ENCODE measurements at places on chromosomes 7 and 10. TPM values are rescaled to one million over a fixed set of nuclear protein-coding genes. Genes with fewer than 3 reads are reported as not detected.

DNA sequence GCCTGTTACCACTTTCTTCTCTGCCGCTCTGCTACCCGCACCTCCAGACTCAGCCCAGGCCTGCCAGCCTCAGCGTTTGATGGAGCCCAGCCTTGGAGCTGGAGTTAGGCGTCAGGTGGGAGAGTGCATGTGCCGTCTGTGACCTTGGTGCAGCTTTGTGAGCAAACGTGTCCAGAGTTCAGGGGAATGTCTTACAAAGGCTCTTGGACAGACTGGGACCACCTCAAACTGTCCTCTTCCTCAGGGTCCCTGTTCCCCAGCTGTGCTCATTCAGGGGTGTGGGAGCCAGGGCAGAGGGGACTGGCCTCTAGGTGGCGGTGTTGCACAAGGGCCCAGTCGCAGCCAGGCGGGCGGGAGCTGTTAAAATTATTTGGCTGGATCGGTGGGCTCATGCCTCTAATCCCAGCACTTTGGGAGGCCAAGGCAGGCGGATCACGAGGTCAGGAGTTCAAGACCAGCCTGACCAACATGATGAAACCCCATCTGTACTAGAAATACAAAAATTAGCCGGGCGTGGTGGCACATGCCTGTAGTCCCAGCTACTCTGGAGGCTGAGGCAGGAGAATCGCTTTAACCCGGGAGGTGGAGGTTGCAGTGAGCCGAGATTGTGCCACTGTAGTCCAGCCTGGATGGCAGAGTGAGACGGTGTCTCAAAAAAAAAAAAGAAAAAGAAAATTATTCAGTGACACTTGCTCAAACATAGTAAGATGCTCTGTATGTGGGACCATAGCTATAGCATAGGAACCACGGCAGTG lies 89.2 kb downstream of the ADCY1 start:
- no peaks in the 10 kb centered on the region for H3K36me3 ChIP-seq
- DNase-seq: no peak
- H3K27ac ChIP-seq: no peak overlapping the region
- H3K4me3 ChIP-seq: no peak overlapping the region
- H3K4me1 ChIP-seq: no peaks in the 10 kb centered on the region

CFAP69 gene
- total RNA-seq: 8.4 TPM

C10orf62 gene
- total RNA-seq: not detected

DNA sequence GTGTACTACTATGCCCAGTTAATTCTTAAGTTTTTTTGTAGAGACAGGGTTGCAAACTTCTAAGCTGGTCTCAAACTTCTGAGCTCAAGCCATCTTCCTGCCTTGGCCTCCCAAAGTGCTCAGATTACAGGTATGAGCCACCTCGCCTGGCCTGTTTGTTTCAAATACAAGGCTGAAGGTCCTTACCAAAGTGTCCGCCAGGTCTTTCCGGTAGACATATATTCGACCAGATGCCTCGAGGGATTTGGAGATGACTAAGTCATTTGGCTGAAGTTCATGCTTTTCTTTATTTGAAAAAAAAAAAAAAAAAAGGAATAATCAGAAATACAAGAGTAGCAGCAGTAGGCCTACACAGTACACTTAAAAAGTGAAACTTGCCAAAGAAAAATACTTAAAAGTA lies 204.5 kb upstream of the CDCA7L start:
- H3K36me3 ChIP-seq: peaks cover 76% of the 10 kb centered on the region
- DNase-seq: no peak
- H3K4me3 ChIP-seq: no peak overlapping the region
- H3K4me1 ChIP-seq: no peaks in the 10 kb centered on the region

NACAD gene
- total RNA-seq: 2.5 TPM

DNA sequence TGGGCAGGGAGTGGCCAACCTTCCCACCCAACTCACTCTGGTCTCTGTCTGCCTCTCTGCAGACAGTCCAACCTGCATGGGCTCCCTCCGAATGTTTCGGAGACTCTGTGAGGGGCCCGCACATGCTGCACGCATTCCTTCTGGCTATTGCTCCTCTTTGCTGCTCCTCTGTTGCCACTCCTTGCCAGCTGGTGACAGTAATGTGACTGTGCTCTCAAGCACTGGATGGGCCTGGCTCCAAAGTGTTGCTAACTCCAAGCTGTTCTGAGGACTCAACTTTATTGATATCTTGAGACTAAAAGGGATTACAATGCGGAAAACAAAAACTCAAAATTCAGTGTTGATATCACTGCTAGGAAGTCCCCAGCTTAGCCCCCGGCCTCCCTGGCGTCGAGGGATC lies 105.4 kb upstream of the KIF5B start:
- no peak overlapping the region for H3K27ac ChIP-seq
- H3K36me3 ChIP-seq: no peaks in the 10 kb centered on the region
- H3K4me3 ChIP-seq: no peak overlapping the region
- no peaks in the 10 kb centered on the region for H3K4me1 ChIP-seq
- H3K27me3 ChIP-seq: no peaks in the 10 kb centered on the region

GRCh38 chr10:89664203-89664602 lies 19.2 kb upstream of the PANK1 start:
- H3K36me3 ChIP-seq: no peaks in the 10 kb centered on the region
- H3K27ac ChIP-seq: no peak overlapping the region
- no peak overlapping the region for H3K4me3 ChIP-seq

DNA sequence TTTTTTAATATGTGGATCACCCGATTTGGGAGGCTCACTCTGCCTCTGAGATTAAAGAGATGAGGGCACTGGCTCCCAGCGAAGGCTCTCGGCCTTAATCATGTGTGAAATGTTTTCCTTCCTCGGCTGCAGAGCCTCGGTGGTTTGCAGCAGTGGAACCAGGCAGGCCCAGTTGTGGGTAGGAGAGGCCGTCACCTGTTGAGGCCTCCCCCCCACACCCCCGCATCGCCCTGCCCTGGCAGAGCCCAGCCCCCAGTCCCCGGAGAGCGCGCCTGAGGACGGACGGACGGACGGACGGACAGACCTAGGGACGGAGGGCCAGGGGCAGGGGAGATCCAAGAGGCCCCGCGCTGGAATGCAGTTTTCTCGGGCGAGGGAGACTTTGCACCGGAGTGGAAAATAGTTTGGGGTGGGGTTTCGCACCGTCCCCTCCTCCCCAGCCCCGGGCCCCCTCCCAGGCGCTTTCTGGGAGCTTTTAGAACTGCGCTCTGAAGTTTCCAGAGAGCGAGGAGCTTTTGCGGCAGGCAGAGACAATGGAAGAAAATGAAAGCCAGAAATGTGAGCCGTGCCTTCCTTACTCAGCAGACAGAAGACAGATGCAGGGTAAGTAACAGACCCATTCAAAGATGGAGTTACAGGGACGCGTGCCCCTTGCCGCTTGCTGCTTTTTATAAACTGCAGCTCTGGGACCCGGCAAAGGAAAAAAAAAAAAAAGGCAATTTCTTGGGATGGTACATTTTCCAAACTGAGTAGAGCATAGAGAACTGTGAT lies at the start of gene KIAA1217:
Gene KIAA1217, plus strand, starts transcription at position 478 of the 771 bp plus-strand sequence. Its CDS starts 56 bp downstream, at position 534.
- peak; percentile 60 for DNase-seq
- peak within 1 kb of the TSS; percentile 87 for H3K27ac ChIP-seq
- H3K4me1 ChIP-seq: peaks cover 22% of the 10 kb centered on the region
- peak within 1 kb of the TSS; percentile 53 for H3K4me3 ChIP-seq

GRCh38 chr7:44269417-44269816 lies 56.0 kb downstream of the CAMK2B start:
- no peaks in the 10 kb centered on the region for H3K4me1 ChIP-seq
- no peak overlapping the region for H3K27ac ChIP-seq
- no peak for DNase-seq
- H3K4me3 ChIP-seq: no peak overlapping the region
- H3K36me3 ChIP-seq: no peaks in the 10 kb centered on the region
- H3K27me3 ChIP-seq: peaks cover 6% of the 10 kb centered on the region

DNA sequence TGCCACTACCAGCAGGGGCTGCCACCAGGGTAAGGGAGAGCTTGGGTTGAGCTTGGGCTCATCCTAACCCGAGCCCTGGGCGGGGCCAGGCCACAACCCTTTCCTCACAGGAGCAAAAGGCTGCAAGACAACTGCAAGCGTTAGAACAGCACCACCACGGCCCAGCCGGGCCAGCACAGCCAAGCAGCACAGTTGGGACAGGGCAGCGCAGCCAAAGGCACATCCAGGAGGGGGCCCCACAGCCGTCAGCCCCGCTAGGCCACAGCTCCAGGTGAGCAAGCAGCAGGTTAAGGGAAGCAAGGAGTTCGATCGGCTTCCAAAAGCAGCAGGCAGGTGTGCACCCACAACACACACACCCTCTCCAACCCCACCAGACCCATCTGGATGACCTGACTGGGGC lies 7.0 kb upstream of the NDST2 start:
- H3K36me3 ChIP-seq: peaks cover 63% of the 10 kb centered on the region
- no peaks in the 10 kb centered on the region for H3K27me3 ChIP-seq
- peaks cover 36% of the 10 kb centered on the region for H3K4me1 ChIP-seq
- H3K27ac ChIP-seq: no peak overlapping the region

PTPRZ1 gene
- 1.9 TPM for total RNA-seq

OR2AE1 gene
- total RNA-seq: 0.71 TPM

- no peaks in the 10 kb centered on the region for H3K4me1 ChIP-seq
- H3K4me3 ChIP-seq: no peak overlapping the region
- H3K36me3 ChIP-seq: no peaks in the 10 kb centered on the region
- H3K27ac ChIP-seq: no peak overlapping the region
These were observed 180.0 kb upstream of the GHITM start for GRCh38 chr10:83959328-83959727.

KIF20B gene
- total RNA-seq: 6.7 TPM

GRCh38 chr10:109030581-109031210 lies 892.6 kb downstream of the XPNPEP1 start:
- no peak for DNase-seq
- H3K27me3 ChIP-seq: no peaks in the 10 kb centered on the region
- H3K4me1 ChIP-seq: no peaks in the 10 kb centered on the region
- H3K27ac ChIP-seq: no peak overlapping the region
- H3K36me3 ChIP-seq: no peaks in the 10 kb centered on the region
- no peak overlapping the region for H3K4me3 ChIP-seq

- H3K27me3 ChIP-seq: no peaks in the 10 kb centered on the region
- peak overlapping the region; percentile 89 for H3K4me3 ChIP-seq
- H3K36me3 ChIP-seq: no peaks in the 10 kb centered on the region
These were observed 640 bp downstream of the ANKMY2 start for GRCh38 chr7:16644636-16645592.

CLEC5A gene
- 7.5 TPM for total RNA-seq

DNA sequence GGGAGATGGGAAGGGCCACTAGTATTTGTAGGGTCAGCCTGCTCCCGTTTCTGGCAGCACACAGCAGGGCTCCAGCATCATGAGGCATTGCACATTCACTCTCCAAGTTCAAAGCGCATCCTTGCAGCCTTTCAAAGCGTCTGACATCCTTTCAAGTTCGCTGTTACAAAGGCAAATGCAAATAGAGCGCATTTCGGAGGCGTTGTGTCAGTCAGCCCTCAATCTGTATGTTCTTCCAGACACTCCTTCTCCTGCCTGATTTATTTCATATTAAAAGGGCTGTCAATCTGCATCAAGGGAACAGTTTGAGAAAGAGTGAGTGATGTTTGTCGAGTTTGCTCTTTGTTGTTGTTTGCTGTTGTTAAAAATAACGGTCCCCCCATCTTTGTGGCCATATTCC lies 188.5 kb downstream of the SNX10 start:
- H3K27me3 ChIP-seq: no peaks in the 10 kb centered on the region
- H3K36me3 ChIP-seq: no peaks in the 10 kb centered on the region
- DNase-seq: no peak
- H3K27ac ChIP-seq: no peak overlapping the region
- no peaks in the 10 kb centered on the region for H3K4me1 ChIP-seq

ASAH2 gene
- not detected for total RNA-seq

GRCh38 chr10:90983914-90984549 lies 63.1 kb upstream of the ANKRD1 start:
- H3K36me3 ChIP-seq: no peaks in the 10 kb centered on the region
- H3K4me3 ChIP-seq: no peak overlapping the region
- H3K27ac ChIP-seq: no peak overlapping the region
- no peak for DNase-seq
- H3K27me3 ChIP-seq: no peaks in the 10 kb centered on the region

DNA sequence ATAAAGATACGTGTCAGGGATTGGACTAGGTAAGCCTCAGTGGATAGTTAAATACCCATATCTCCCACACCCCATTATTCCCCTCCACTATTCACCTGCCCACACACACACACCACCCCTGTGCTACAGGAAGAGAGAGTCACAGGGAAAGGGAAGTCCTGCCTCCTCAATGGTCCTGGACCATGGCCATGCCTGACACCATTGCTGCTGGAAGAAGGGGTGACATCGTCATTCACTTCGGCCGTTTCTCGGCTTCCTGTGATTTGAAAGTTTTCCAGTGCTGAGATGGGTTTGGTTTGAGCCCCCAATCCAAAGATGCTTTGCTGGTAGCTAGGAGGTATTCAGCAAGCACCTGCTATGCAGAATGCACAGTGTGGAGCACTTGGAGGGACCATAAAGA lies 18.5 kb downstream of the PRKAG2 start:
- peaks cover 5% of the 10 kb centered on the region for H3K4me1 ChIP-seq
- DNase-seq: peak; percentile 20
- no peak overlapping the region for H3K4me3 ChIP-seq
- no peak overlapping the region for H3K27ac ChIP-seq

H2BK1 gene
- not detected for total RNA-seq

DNA sequence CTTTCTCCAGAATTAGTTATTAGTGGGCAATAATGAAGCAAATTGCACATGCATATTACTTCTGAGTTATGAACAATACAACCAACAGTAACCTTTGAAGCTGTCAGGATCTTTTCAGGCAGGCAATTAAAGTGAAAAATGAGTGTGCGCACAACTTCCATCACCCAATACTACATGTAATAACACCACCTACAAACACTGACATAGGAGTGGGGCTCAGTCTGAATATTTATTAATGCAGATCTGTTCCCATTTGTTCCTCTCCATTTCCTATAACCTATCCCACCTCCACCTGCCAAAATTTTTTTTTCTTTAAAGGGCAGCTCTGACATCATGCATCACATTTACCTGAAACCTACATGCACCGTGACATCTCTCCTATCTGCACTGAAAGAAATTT lies 177.2 kb downstream of the JAZF1 start:
- DNase-seq: no peak
- no peak overlapping the region for H3K27ac ChIP-seq
- H3K27me3 ChIP-seq: no peaks in the 10 kb centered on the region
- no peaks in the 10 kb centered on the region for H3K36me3 ChIP-seq

DNA sequence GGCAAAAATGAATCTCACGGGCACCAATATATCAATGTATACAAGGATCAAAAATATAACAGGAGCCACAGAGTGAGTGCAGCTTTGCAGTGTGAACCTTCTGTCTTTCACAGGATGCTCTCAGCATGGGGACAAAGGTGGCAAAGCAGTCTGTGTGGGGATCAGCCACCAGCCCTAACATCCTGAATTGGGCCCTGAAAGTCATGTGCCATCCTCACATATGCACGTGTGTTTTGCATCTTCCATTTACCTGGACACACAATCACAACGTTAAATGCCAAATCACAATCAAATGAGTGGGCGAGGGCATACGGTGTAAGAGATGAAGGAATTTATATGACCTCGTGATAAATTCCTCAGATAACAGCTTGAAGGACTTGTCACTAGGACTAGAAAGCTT lies 6.5 kb downstream of the TAS2R16 start:
- H3K36me3 ChIP-seq: no peaks in the 10 kb centered on the region
- H3K4me3 ChIP-seq: no peak overlapping the region
- DNase-seq: no peak
- H3K27ac ChIP-seq: no peak overlapping the region
- H3K27me3 ChIP-seq: no peaks in the 10 kb centered on the region
- H3K4me1 ChIP-seq: no peaks in the 10 kb centered on the region

GRCh38 chr10:125134483-125134848 lies 25.9 kb downstream of the CTBP2 start:
- no peak overlapping the region for H3K4me3 ChIP-seq
- no peaks in the 10 kb centered on the region for H3K27me3 ChIP-seq
- DNase-seq: no peak
- H3K27ac ChIP-seq: no peak overlapping the region
- peaks cover 30% of the 10 kb centered on the region for H3K4me1 ChIP-seq
- peaks cover 38% of the 10 kb centered on the region for H3K36me3 ChIP-seq

GRCh38 chr7:113774182-113774807 lies 144.5 kb downstream of the PPP1R3A start:
- no peaks in the 10 kb centered on the region for H3K36me3 ChIP-seq
- H3K4me1 ChIP-seq: no peaks in the 10 kb centered on the region
- H3K27me3 ChIP-seq: no peaks in the 10 kb centered on the region
- H3K4me3 ChIP-seq: no peak overlapping the region
